ENCODE measurements at places on chromosomes 4 and X. TPM values are rescaled to one million over a fixed set of nuclear protein-coding genes. Genes with fewer than 3 reads are reported as not detected.

DNA sequence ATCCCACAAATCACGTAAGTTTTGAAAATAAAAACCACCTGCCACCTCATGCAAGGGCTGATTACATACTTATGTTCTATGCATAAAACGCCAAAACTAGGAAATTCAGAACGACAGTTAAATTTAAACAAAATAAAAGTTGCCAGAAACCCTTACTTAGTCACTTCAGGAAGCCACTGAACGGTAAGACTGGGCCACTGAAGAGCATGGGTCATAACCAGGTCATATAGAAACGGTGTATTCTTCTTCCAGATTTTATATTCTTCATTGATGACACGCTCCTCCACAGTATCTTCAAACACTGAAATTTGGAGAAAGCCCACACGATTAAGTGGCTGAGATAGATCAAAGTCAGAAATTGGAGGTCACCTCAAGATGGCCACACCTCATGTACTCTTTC is 1.2 kb downstream of the RBBP7 start:
- DNase-seq: no peak

BCORL1 gene
- polyA plus RNA-seq: 2.8 TPM

GRCh38 chrX:66039944-66040343 is at the start of gene VSIG4:
TSS of gene VSIG4 (minus strand) at chrX:66040080. CDS start at chrX:66039998, 82 bp downstream.
- no peak for DNase-seq

VCX2 gene
- polyA plus RNA-seq: not detected

GRCh38 chr4:5018096-5018495 is 1.2 kb downstream of the CYTL1 start:
- no peak for DNase-seq

- DNase-seq: no peak
Observed at GRCh38 chr4:95548738-95549245, at the start of gene UNC5C. TSS of gene UNC5C (minus strand) at chr4:95548973.

DNA sequence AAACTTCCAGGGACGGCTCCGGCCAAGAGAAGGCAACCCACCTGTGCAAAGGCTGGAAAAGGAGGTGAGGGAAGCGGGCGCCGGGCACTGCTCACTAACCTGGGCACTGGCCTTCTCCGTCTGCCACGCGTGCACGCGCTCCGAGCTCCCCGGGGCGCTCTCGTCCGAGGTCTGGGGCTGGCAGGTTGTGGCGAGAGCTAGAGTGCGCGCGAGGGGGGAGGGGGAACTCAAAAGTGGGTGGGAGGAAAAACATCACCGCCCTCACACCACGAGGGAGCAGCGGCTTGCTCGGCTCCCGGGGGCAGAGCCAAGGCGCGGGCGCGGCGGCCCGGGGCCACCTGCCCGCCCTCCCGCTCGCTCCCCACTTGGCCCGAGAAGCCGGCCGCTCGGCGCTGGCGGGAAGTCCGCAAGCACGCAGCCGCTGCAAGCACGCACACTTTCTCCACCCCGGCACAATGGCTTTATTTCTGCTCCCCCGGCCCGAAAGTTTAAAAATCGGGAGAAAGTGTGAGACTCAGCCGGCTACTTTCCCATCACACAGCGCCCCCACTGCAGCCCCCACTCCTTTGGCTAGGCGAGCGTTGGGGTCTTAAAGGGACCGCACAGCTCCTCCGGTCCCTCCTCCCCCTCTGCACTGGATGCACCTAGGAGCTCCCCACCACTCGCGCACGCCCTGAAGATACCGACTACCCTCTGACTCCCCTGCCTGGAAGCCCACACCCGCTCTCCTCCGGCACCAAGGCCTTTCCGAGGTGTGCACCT is at the start of gene CHRDL1:
CHRDL1 (minus strand) TSS at position 173 of the 762 bp plus-strand sequence. CDS start 3,636 bp downstream, outside the sequence.
- no peak for DNase-seq

RHOH gene
- 97.3 TPM for polyA plus RNA-seq

GRCh38 chr4:129966175-129966574 is 870.2 kb downstream of the C4orf33 start:
- DNase-seq: no peak
